ENCODE measurements at places on chromosomes 1 and 21. TPM values are rescaled to one million over a fixed set of nuclear protein-coding genes. Genes with fewer than 3 reads are reported as not detected.

BARHL2 gene
- not detected for total RNA-seq

MAPKAPK2 gene
- total RNA-seq = 108 TPM

ZMPSTE24 gene
- 43.6 TPM for total RNA-seq

MX1 gene
- 2.2 TPM for total RNA-seq

TAS1R3 gene
- total RNA-seq = 0.15 TPM

SMPDL3B gene
- total RNA-seq = 1.5 TPM

ACADM gene
- 36.6 TPM for total RNA-seq

NUP210L gene
- total RNA-seq = 0.06 TPM

TRABD2B gene
- 4.7 TPM for total RNA-seq

KPRP gene
- not detected for total RNA-seq

TMPRSS2 gene
- 0.08 TPM for total RNA-seq

SPRR1A gene
- total RNA-seq = not detected

SLC30A10 gene
- total RNA-seq = 0.05 TPM

FNBP1L gene
- 30.0 TPM for total RNA-seq

All from A549 treated with dexamethasone at 1 μM for 4 hours (cell line).